Large intestine (tissue), 12 donors: ENCODE measurements at places on chromosomes 11 and 22. TPM values are rescaled to one million over a fixed set of nuclear protein-coding genes. Genes with fewer than 3 reads are reported as not detected.
A peak's percentile ranks its signal among the peaks of the same experiment; 100 is the strongest.

DNA sequence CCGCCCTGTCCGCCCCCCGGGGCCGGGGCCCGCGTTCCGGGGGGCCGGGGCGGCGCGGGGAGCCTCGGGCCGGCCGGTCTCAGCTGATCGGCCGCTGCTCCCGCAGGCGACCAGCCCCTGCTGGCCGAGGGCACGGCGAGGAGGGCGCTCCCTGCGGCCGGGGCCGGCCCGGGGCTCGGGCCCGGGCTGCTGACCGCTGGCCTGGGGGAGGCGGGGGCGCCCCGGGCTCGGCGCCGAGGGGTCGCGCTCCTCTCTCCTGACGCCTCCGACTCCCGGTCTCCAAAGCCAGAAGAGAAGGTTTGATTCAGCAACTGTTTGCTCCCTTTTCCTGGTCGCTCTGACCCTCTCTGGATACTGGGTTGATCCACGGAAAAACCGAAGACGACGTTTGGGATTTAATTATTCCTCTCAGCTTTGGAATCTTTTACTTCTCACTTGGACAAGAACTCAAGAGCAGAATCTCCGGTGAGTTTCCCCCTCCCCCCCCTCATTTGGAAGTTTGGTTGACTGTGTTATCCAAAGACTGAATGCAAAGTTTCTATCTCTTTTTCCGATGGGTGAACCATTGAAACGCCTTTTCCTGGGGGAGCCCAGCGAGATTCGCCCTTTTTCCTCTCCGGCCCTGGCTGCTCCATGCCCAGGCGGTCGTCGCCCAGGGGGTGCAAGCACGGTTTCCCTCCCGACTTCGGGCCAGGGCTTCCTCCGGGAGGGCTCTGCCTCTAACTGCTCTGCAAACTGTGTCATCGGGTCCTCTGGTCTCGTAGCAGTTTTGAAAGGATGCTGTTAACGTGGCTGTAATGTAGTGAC, 725 bp downstream of the KDM2A start:
- no peaks in the 10 kb centered on the region for H3K27me3 ChIP-seq
- H3K36me3 ChIP-seq, result peaks cover 11% of the 10 kb centered on the region
- H3K4me1 ChIP-seq, result peaks cover 18% of the 10 kb centered on the region
- DNase-seq, result peak; percentile 53

- H3K4me1 ChIP-seq, result peaks cover 7% of the 10 kb centered on the region
- H3K36me3 ChIP-seq, result no peaks in the 10 kb centered on the region
- no peak overlapping the region for H3K27ac ChIP-seq
- H3K27me3 ChIP-seq, result no peaks in the 10 kb centered on the region
Measured at GRCh38 chr11:71525188-71525937, 1.7 kb upstream of the KRTAP5-7 start.

GRCh38 chr11:64566042-64566914, 24.7 kb upstream of the SLC22A12 start:
- no peaks in the 10 kb centered on the region for H3K36me3 ChIP-seq
- no peak overlapping the region for H3K4me3 ChIP-seq
- no peaks in the 10 kb centered on the region for H3K27me3 ChIP-seq
- DNase-seq, result peak; percentile 84
- H3K4me1 ChIP-seq, result peaks cover 12% of the 10 kb centered on the region

DNA sequence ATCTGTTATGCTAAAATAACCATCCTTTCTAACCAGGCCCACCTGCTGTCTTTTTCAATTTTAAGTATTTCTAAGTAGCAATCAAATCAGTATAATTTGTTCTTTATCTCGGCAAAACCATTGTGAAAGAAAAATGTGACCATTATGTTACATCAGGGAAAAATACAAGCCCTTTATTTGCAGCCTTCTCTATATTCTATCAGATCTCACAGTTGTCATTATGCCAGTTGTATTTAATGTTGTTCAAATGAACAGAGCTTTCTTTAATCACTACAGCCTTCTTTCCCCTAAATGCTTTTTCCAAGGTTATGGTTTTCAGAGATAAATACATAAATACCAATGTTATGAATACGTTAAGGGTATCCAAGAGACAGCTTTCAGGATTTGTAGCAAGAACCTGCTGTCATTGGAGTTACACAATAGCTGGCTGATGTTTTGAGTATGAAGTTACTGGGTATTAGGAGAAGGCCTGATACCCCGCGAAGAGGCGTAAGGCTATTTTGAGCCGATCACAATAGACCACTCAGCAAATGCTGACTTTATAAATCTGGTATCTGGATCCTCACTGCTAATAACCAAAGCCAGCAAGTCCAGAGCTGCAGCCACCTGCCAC, 406.3 kb downstream of the CADM1 start:
- H3K4me1 ChIP-seq, result no peaks in the 10 kb centered on the region
- H3K36me3 ChIP-seq, result no peaks in the 10 kb centered on the region
- H3K27me3 ChIP-seq, result no peaks in the 10 kb centered on the region
- no peak for DNase-seq
- H3K4me3 ChIP-seq, result no peak overlapping the region
- H3K27ac ChIP-seq, result no peak overlapping the region

GRCh38 chr11:117914991-117915618, 14.1 kb downstream of the TMPRSS13 start:
- peak; percentile 78 for DNase-seq
- H3K27me3 ChIP-seq, result no peaks in the 10 kb centered on the region
- H3K4me1 ChIP-seq, result peaks cover 66% of the 10 kb centered on the region
- peak overlapping the region; percentile 69 for H3K27ac ChIP-seq
- H3K36me3 ChIP-seq, result no peaks in the 10 kb centered on the region

The SLC25A45 gene
- polyA plus RNA-seq, result 41.2 TPM

The KCNJ1 gene
- not detected for polyA plus RNA-seq

The ACAD8 gene
- polyA plus RNA-seq, result 32.6 TPM

The LUZP2 gene
- polyA plus RNA-seq, result 2.8 TPM
